Natural killer cell treated with Interleukin-12 subunit alpha and Interleukin-12 subunit beta and Interleukin-15 and Interleukin-18, amount 100 ng/mL, for 72 hours (primary cell): ENCODE measurements at places on chromosomes 4 and X. TPM values are rescaled to one million over a fixed set of nuclear protein-coding genes. Genes with fewer than 3 reads are reported as not detected.

ARMCX4 gene
- total RNA-seq: 2.7 TPM

APLN gene
- not detected for total RNA-seq

TEX11 gene
- total RNA-seq: not detected

IL15 gene
- 7.2 TPM for total RNA-seq

FAM47B gene
- not detected for total RNA-seq

RAB9B gene
- 0.22 TPM for total RNA-seq

ZNF630 gene
- 0.74 TPM for total RNA-seq
